ENCODE measurements at places on chromosomes 12 and 14.

GRCh38 chr12:108478611-108479206, 36.4 kb upstream of the FICD start:
- DNase-seq = no peak

DNA sequence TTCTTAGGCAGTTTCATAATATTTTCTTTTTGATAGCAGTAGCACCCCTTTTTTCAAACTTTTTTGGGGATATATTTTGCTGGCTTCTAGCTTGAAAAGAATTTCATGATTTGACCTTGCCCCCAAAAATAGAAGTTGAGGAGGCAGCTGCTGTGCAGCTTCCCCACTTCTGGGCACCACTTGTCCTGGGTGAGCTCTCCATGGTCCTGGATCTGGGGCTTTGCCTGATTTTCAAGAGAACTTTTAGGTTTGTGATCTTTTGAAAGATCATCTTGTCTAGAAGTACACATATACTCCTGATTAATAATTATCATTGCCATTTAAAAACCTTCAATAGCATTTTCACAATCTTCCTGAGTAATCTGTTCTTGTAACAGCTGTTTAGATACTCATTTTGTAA, 271.6 kb downstream of the NPAS3 start:
- DNase-seq = no peak

DNA sequence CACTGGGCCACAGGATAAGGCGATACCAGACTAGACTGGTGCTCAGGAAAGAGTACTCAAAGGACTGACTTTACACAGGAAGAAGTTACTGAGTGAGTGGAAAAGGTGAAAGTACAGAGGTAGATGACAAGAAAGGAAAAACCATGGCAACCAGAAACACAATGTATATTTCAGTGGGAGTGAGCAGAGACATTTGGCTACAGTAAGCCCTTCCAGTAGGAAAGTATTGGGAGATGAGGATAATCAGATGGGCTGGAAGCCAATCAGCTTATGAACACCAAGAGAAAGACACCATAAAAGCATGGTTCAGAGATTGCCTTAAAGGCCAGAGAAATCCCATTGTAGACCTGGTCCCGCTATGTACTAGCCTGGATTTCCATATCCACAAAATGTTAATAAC, 51.6 kb downstream of the TMTC1 start:
- no peak for DNase-seq

DNA sequence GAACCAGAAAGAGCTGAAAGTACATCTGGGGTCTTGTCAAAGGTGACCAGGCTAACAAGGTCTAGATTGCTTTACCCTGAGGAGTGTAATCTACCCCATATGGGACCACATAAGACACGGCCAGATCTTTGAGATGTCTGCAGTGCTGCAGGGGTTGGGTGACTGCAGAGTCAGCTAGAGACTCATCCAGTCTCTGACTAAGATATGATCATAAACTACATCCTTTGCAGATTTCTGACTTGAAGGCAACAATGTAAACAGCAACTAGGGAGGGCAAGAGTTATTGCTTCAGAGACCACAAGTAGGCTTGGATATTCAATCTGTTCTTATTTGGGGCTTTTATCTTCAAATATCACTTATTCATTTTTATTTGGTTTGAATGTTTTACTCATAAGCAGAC, 1080.5 kb upstream of the FOXG1 start:
- no peak for DNase-seq

- DNase-seq = no peak
These were observed 237.6 kb downstream of the BCAT1 start for GRCh38 chr12:24711056-24712008.

- peak; percentile 66 for DNase-seq
These were observed 4.4 kb downstream of the KMT2D start for GRCh38 chr12:49055978-49056754.

GRCh38 chr14:34792598-34792997, 78.2 kb upstream of the CFL2 start:
- DNase-seq = no peak

DNA sequence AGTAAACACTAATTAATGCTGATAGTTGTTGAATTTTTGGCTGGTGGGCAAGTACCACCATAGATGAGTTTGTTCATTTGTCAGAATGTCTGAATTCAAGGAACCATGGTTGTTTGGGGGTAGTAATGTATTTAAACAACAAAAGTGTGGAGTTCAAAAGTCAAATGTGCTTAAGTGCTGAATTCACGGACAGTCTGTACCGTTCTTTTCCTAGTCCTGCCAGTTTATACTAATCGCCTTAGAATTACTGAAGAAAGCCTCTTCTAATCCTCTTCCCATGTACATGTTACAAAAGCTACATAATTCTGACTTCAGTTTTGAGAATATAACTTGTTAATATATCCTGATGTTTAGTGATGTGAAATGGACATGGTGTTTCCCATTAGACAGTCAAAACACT, 2.7 kb downstream of the NAA25 start:
- no peak for DNase-seq

GRCh38 chr14:49480979-49481498, 105.1 kb downstream of the RPS29 start:
- no peak for DNase-seq

- DNase-seq = no peak
These were observed 278.2 kb upstream of the SLC16A7 start for GRCh38 chr12:59317598-59317997.

DNA sequence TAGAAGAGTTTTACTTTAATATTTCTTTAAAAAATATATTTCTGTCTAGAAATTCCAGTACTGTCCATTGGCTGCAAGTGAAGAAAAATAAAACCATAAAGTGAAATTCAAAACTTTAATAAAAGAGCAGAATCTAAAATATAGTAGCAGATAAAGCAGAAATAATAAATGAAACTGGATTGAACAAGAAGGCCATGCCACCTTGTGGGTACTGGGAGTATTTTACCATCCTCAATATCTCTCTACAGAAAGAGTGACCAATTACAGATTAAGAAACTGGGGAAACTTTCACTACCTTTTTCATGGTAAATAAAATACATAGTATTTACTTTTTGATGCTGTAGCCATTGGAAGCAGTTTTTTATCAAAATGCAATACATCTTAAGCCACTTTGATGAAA, 220.5 kb downstream of the BCAT1 start:
- no peak for DNase-seq

All from CD4-positive, alpha-beta T cell treated with Interleukin-6 for 4 hours (primary cell).